ENCODE measurements at places on chromosomes 2 and 18. TPM values are rescaled to one million over a fixed set of nuclear protein-coding genes. Genes with fewer than 3 reads are reported as not detected.

RAX gene
- polyA plus RNA-seq, result not detected

AMER3 gene
- polyA plus RNA-seq, result 2.1 TPM

BARD1 gene
- polyA plus RNA-seq, result 1.5 TPM

- no peak for DNase-seq
These were observed 130.1 kb upstream of the CDH20 start for GRCh38 chr18:61203151-61203550.

GRCh38 chr2:215530191-215530968, 94.5 kb upstream of the FN1 start:
- DNase-seq, result no peak

- no peak for DNase-seq
These were observed 133.1 kb upstream of the CCDC195 start for GRCh38 chr2:224849264-224849663.
